Activated CD8-positive, alpha-beta memory T cell treated with anti-CD3 and anti-CD28 coated beads, Interleukin-2, amount 50 U/mL, for 48 hours (primary cell): ENCODE measurements at places on chromosomes 4 and X.

DNA sequence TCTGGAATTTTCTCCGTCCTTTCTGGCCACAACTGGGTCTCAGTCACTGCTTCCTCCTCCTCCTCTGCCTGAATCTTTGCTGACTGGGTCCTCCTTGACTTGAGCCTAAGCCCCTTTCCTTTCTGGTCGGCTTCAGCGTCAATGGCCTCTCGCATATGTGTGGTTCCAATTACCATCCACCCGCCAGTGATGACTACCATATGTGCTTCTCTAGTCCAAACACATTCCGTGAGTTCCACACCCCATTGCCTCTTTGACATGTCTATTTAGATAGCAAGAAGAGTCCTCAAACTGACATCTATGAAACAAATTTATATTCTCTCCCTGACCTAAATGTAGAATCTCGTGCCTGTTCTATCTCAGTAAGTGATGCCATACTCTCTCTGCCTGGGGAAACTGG lies 19.8 kb downstream of the MXRA5 start:
- DNase-seq, result no peak

DNA sequence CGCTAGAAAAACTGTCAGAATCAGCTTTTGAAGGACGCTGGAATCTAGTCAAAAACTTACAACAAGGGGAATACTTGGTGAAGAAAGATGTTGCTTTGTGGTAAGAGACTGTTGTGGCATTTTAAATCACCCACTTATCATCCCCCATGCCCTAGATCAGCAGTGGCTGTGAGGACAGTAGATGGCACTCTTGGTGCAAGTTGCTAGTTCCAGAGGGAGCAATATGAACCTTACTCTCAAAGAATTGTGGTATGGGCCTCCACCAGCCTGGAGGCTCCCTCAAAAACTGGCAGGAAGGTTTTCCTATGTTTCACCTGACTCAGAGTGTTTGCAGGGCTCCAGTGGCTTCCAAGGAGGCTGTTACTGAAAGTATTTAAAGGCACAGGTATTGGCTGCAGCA lies 37.7 kb upstream of the SLC16A2 start:
- no peak for DNase-seq

GRCh38 chrX:49276671-49277534 lies 7.3 kb downstream of the PPP1R3F start:
- peak; percentile 61 for DNase-seq

DNA sequence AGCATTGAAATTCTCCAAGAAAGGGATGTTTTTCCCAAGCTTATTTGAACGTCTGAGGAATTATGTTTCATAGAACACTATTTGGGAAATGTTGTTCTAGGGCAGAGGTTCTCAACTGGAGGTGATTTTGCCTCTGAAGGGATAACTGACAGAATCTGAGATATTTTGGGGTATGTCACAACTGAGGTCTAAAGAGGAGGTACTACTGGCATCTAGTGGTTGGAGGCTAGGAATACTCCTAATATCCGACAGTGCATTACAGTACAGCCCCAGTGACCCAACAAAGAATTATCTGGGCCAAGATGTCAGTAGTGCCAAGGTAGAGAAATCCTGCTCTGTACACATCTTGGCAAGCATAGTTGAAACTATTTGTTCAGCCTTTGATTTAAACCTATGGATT lies 6.4 kb downstream of the HSPA4L start:
- no peak for DNase-seq

DNA sequence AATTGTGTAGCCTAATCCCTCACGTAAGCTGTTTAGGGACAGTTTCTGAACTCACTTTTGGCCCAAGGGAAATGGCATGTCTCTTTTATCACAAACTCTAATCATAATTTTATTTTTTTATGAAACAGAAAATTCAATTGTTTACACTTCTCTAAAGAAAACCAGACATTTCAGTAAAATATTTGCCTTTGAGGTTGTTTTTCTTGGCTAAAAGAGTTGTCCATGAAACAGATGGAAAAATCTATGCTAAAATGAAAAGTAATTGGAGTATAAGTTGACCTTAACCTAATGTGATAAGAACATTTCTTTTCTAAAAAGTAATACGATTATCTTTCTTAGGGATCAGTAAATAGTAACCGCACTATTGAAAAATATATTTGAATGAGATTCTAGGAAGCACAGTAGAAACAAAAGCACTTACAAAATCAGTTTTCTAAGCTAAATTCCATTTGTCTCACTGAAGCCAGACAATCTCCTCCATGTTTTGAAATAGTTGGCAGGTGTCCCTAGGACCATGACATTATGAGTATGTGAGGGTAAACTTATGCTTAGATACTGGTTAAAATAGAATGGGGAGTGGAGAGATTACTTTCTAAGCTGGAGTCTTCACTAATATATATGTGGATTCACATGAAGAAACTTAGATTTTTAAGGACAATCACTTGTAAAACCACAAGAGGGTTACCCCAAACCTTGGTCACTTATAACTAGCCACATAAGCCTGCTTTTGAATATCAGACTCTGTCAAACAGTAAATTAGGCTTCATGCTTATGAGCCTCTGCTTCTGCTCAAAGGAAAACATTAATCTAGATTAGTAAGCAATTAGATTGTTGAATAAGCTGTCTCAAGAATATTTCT lies 20.1 kb upstream of the TET2 start:
- DNase-seq, result no peak

GRCh38 chr4:19776929-19777328 lies 474.8 kb upstream of the SLIT2 start:
- no peak for DNase-seq

GRCh38 chrX:134460862-134461220 lies 876 bp downstream of the HPRT1 start:
- DNase-seq, result no peak

GRCh38 chrX:55342533-55343501 lies 78.1 kb upstream of the PAGE3 start:
- no peak for DNase-seq

DNA sequence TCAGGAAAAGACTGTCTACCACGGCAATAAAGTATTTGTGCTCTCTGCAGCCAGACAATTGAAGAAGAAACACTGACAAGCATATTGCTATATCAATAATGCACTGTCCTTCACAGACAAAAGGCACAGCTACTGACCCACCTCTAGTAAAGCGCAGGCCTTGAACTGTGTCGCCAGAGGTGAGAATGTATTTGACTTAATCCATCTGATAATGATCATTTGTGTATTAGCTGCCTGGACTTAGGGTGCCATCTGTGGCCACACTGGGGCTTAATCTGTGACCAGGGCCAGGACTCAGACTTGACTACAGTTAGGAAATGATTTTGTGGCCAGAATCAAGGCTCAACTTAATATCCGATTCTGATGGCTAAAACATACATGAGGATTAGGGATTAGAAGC lies 260.4 kb downstream of the SMARCA1 start:
- DNase-seq, result no peak

- peak; percentile 76 for DNase-seq
Observed at GRCh38 chr4:1345903-1346780, 866 bp upstream of the UVSSA start.

- no peak for DNase-seq
Observed at GRCh38 chr4:27397886-27398285, 537.2 kb downstream of the STIM2 start.
